ENCODE measurements at places on chromosomes 7 and 10.

- DNase-seq, result no peak
These were observed 1383.2 kb upstream of the CELF2 start for GRCh38 chr10:9634466-9634865.

- DNase-seq, result no peak
These were observed 85.2 kb upstream of the GLCCI1 start for GRCh38 chr7:7883394-7883793.

DNA sequence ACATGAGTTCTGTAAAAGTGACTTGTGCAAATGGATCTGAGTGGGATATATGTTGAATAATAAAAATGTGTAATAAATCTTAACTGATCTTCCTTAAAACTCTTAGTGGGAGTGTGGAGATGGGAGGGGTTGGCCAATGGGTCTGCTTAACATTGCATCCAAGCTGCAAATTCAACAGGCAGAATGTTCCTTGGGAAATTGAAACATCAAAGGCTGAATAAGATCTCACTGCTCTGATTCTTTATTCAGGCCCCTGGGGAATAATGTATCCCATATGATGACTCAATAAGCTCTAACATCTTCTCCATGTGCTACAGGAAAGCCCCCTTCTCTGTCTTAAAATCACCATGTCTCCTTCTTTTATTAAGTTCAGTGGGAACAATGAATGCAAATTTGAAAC, 373.2 kb upstream of the PODXL start:
- DNase-seq, result no peak

GRCh38 chr7:95859429-95859828, 87.1 kb downstream of the DYNC1I1 start:
- DNase-seq, result no peak

GRCh38 chr10:60883187-60883586, 60.8 kb downstream of the RHOBTB1 start:
- DNase-seq, result no peak

DNA sequence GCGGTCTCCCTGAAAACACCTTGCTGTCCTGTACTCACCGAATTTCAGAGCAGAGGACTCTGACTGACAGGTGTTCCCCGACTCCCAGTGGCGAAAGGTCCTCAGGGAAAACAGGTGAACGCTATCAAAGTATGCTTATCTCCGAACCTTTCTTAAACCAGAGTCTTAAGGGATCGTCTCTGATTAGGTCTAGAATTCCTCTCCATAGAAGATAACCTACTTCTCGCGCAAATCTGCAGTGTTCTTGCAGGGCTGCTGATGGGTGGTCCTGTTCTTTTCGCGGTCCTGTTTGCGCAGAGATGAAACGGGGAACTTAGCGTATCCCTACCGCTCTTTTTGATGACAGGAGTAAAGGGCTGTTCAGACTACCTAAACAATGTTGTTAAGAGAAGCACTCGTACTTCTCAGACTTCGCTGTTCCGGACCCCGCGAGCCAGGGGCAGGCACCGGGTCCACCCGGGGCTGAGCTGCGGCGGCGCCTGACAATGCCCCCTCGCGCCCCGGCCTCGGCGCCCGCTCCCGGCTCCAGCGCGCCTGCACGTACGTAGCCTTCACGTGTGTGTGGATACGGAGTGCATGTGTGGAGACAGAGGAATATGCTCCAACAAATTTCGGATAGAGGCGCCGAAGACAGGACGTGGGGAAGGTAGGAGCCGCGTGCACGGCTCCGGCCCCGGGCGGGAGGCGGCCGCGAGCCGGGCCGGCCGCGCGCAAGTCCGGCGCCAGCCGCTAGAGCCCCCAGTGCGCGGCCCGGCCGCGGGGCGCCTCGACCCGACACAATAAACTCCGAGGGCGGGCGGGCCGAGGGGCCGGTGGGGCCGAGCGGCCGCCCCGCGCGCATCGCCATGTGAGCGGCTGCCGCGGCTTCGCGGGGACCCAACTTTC, 766 bp upstream of the ZMYND11 start:
- DNase-seq, result no peak

DNA sequence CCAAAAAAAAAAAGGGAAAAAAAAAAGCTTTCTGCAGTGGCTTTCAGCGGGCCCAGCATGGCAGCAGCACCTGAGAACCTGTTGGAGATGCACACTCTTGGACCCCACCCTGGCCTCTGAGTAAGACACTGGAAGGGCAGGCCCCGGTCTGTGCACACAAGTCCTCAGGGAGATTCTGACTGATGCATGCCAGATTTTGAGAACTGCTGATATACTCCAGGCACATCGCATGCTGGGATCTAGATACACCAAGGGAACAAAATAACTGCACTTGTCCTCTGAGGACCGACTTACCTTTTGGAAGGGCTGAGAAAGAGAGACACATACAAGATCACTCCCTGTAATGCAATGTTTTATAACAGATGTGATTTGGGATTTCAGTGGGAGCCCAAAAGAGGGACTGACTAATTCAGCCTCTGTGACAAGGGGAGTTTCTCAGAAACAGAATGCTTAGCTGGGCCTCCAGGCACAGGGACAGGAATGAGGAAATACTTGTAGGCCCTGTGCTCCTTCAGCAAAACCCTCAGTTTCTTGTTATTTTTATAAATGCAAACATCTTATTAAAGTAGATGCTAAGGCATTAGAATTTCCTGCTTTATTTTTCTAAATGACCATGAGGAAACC, 8.2 kb downstream of the EGFR start:
- DNase-seq, result no peak

- no peak for DNase-seq
These were observed 25.2 kb downstream of the ATRNL1 start for GRCh38 chr10:115118346-115118745.

GRCh38 chr10:86580521-86580891, 58.9 kb upstream of the WAPL start:
- no peak for DNase-seq

GRCh38 chr10:31620226-31621151, 301.5 kb downstream of the ZEB1 start:
- DNase-seq, result no peak

- DNase-seq, result no peak
These were observed 69.4 kb downstream of the KIAA1217 start for GRCh38 chr10:24278176-24278889.

DNA sequence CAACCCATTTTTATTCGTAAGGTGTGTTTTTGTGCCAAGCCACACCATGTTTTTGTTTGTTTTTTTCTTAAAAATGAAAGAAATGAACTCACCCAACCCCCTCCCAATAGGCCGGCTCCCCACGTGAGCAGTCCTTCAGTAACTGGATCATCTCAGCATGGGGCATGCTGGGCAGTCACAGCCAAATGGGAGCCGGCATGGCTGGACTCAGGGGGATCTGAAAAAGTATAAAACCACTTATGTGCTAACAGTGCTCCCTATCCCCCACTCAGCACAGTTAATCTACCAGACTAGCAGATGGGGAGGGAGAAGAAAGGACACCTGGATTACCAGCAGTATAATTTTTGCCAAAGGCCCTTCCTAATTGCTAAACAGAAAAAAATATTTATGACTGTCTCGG, 39.3 kb downstream of the BAZ1B start:
- no peak for DNase-seq

DNA sequence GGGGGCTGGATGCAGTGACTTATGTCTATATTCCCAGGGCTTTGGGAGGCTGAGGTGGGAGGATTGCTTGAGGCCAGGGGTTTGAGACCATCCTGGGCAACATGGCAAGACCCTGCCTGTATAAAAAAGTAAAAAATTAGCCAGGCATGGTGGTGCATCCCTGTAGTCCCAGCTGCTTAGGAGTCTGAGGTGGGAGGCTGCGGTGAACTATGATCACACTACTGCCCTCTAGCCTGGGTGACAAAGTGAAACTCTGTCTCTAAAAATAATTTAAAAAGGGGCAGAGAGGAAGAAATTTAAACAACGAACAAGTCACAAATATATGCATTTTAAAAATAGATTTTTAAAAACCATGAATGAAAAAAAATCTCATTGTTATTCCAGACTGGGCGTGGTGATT, 46.2 kb upstream of the FEZF1 start:
- no peak for DNase-seq

Data from BJ (cell line).